ENCODE measurements at places on chromosomes 12 and 14. TPM values are rescaled to one million over a fixed set of nuclear protein-coding genes. Genes with fewer than 3 reads are reported as not detected.

DNA sequence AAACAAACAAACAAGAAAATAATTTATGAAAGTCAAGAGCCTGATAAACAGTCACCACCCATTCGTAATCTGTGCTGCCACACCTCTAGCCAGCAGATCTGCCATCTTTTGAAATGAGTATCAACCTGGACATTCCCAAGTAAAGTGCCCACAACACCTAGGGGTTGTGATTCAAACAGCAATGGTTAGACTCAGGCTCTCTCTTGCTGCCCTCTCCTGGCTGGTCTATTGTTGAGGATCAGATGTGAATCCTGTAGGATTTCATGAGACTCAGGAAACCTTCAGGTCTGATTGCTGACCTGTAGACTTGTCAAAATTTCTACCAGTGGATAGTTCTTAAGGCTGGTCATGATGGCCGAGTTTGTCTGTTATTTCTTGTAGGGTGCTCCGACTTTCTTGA is 26.8 kb downstream of the DGLUCY start:
- DNase-seq: no peak

GRCh38 chr12:124884587-124885438 is 21.1 kb upstream of the SCARB1 start:
- DNase-seq: no peak

Gene PCED1B
- 14.2 TPM for total RNA-seq

DNA sequence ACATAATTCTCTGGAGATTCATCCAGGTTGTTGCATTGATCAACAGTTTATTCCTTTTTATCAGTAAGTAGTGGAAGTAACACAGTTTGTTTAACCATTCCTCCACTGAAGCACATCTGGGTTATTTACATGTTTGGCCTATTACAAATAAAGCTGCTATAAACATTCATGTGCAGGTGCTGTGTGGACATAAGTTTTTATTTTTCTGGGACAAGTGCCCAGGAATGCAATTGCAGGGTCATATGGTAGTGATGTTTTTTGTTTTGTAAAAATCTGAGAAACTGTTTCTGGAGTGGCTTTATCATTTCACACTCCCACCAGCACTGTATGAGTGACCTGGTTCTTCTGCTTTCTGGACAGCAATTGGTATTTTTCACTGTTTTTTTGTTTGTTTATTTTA is 505.4 kb downstream of the CCER1 start:
- no peak for DNase-seq

Gene TAS2R14
- 4.0 TPM for total RNA-seq

GRCh38 chr12:89661706-89662330 is 46.8 kb downstream of the ATP2B1 start:
- DNase-seq: no peak

DNA sequence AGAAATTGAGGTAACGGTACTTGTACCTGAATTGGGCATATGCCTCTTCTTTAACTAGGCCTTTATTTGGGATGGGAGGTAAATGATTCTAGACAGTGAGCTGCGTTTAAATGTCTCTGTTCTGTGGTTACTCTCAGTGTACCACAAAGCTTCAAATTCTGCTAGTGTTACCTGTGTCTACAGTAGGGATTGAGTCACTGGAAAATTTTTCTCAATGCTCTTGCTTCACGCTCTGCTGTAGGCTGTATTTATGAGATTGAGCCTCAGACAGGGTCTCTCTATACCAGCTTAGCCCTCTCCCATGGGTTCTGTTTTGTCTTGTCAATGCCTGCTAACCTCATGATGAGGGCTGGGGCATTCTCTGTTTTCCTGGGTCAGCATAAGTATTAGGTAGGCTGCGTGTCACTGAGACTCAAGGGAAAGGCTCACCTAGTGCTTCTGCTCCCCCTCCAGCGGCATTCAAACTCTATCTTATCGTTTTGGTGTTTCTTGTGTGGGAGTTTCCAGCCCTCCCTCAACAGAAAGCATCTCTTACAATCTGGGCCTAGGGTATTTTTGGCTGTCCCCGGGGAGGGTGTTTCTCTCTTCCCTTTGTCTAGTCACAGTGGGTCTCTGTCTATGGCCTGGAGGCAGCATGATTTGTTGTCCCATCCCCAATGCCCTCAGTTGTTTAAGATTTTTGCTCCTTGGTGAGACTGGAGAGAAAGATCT is 285.8 kb downstream of the ADGRD1 start:
- DNase-seq: no peak

Gene HPD
- 3.0 TPM for total RNA-seq
